ENCODE measurements at places on chromosomes 7 and 10. TPM values are rescaled to one million over a fixed set of nuclear protein-coding genes. Genes with fewer than 3 reads are reported as not detected.

The SFMBT2 gene
- 1.3 TPM for total RNA-seq

The RTKN2 gene
- 21.3 TPM for total RNA-seq

The AP1S1 gene
- total RNA-seq, result 74.2 TPM

The ERCC6 gene
- total RNA-seq, result 19.1 TPM

GRCh38 chr10:89853781-89854191 lies 152.4 kb downstream of the KIF20B start:
- no peak for DNase-seq

GRCh38 chr10:103481974-103482531 lies 3.0 kb upstream of the CALHM3 start:
- peak; percentile 41 for DNase-seq

GRCh38 chr10:3785851-3786271 lies 852 bp upstream of the KLF6 start:
- no peak for DNase-seq

GRCh38 chr7:114630201-114630990 lies 215.8 kb downstream of the FOXP2 start:
- DNase-seq, result no peak

- no peak for DNase-seq
These were observed 147.8 kb downstream of the ADAM12 start for GRCh38 chr10:126240483-126240882.

DNA sequence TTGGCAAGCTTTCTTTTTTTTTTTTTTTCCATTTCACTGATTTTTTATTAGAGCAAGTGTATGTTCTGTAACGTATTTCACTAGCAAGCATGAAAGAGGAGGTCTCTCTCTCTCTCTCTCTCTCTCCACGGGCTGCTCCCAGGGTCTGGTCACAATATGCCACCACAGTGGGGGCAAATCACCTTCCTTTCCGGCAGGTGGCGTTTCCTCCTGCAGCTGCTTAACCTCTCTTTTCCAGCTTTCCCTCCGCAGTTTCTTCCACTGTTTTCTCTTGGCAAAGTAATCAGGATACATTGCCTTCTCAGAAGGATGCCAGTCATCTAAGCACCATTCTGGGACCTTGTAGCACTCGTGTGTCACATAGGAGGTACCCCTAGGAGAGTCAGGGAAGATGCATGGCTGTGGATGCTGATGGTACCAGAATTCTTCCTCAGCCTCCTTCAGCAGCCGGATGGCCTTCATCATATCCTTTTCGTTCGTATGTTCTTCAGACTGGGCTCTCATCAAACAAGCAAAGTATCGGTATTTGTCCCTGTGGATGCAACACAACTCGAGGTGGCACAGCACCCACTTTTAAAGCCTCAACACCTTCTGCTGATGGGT lies 197.3 kb upstream of the PODXL start:
- no peak for DNase-seq

GRCh38 chr7:51918581-51918980 lies 602.0 kb upstream of the COBL start:
- DNase-seq, result no peak

DNA sequence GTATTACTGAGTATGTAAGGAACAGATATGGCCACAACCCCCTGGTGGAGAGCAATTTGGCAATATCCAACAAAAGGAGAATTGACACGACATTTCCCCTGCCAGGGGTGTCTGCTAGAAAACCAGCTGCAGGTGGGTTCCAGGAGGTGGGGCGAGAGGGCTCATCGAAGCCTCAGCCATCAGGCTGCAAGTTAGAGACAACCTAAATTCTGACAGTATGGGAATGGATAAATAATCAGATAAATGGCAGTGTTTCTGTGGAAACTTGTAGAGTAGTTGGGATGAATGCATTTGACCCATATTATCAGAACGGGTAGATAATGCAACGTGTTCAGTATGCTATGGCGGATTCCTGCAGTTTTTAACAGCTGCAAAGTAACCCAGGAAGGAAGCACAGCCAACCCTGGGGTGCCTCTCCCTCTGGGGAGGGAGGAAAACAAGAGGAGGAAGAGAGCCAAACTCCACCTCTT lies 3.5 kb downstream of the TMEM273 start:
- no peak for DNase-seq

- DNase-seq, result no peak
These were observed 82.2 kb downstream of the MRPL32 start for GRCh38 chr7:43014406-43014805.

DNA sequence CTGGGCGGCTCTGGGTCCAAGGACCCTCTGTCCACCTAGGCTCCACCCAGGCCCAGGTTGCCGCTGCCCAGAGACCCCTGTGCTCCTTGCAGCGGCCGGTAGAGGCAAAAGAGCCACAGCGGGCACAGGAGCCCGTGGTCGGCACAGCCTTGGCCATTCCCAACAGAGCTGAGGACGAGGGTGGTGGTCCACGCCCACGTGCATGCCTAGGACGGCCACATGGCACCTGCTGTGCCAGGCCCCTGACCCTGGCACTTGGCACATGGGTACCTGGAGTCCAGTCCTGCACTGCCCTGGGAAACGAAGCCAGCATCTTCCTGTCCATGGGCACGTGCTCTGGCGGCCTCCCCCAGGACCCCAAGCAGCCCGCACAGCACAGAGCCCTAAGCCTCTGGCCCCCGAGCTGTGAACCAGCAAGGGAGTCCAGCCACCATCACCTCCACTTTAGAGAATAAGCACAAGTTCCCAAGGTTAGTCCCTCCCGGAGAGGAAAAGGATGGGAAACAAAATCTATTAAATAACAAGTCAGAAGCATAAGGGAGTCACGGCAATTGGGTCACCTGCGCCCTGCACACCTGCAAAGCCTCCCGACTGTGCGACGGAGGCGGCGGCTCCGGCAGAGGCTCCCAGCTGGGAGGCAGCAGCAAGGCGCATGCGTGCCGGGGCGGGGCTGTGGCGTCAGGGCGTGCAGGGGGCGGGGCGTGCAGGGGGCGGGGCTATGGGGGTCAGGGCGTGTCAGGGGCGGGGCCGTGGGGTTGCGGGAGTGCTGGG lies 59.1 kb downstream of the STK32C start:
- DNase-seq, result no peak

DNA sequence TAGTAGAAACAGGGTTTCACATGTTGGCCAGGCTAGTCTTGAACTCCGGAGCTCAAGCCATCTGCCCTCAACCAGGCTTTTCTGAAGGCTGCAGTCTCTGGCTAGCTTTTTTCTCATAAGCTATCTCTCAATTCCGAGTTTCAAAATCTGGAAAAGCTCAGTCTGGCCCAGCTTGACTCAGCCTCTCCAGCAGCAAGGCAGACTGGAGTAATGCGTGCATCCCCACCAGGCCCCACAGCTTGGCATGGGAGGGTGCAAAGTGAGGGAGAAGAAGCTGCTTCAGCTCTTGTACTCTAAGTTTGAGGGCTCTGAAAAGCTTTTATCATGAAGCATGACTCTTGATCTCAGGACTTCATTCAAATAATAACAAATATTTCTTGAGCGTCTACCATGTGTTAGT lies 4.8 kb downstream of the DHTKD1 start:
- DNase-seq, result no peak

GRCh38 chr7:80420876-80421275 lies 91.0 kb downstream of the GNAT3 start:
- no peak for DNase-seq
